ENCODE measurements at places on chromosomes 7 and 10.

DNA sequence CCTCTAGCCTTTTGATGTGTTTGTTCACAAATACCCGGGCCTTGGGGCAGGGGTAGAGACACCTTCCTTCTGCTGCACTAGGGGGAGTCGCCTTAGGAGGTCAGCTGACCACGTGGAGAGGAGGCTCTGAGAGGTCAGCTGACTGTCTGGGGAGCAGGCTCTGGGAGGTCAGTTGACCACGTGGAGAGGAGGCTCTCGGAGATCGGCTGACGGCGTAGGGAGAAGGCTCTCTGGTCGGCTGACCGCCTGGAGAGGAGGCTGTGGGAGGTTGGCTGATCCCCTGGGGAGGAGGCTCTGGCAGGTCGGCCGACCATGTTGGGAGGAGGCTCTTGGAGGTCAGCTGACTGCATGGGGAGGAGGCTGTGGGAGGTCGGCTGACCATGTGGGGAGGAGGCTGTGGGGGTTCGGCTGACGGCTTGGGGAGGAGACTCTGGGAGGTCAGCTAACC, 59.6 kb upstream of the LYZL1 start:
- DNase-seq: no peak

GRCh38 chr10:128747582-128748346, 621.5 kb upstream of the MKI67 start:
- DNase-seq: no peak

- DNase-seq: no peak
Observed at GRCh38 chr10:67648613-67649229, 47.3 kb downstream of the CTNNA3 start.

- no peak for DNase-seq
Observed at GRCh38 chr7:14583518-14583917, 319.0 kb downstream of the DGKB start.

DNA sequence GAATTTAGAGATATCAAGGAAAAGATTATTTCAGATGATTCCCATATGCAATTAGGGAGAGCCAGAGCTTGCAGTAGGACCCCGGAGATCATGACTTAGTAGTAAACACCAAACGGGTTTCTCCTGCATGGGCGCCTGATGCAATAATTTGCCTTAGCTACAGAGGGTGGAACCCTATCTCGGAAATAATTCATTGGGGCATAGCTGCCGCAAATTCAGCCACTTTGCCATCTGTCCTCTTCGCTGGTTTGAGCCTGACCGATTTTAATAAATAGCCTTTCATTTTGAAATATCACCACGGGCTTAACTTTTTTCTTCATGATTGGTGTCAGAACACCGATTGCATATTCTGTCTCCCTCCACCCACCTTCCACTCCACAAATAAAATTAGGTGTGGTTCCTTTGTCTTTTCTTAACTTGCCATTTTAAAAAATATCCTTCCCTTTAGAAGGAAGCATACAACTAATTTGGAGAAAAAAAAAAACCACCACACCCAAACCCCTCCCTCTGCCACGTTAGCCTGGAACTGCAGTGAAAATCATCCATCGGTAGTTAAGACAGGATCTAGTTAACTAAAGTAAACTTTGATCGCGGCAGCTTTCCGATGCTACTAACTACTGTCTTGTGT, 1.4 kb downstream of the GARS1 start:
- DNase-seq: no peak

DNA sequence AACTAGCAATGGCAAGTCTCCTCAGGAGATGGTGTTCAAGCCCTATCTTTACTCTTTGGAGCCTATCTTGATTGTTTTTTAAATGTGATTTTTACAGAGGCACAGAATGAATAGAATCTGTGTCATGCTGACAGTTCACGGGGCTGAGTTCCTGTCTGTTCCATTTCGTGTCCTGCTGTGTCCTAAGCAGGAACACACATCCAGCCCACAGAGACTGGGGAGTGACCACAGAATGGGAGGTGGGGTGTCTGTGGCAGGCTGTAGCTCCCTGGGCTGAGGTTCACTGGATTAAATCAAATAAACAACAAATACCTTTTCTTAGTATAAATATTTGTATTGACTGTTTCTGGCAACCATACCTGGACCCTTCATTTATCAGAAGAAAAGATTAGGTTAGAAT, 73.4 kb upstream of the CARD11 start:
- no peak for DNase-seq

DNA sequence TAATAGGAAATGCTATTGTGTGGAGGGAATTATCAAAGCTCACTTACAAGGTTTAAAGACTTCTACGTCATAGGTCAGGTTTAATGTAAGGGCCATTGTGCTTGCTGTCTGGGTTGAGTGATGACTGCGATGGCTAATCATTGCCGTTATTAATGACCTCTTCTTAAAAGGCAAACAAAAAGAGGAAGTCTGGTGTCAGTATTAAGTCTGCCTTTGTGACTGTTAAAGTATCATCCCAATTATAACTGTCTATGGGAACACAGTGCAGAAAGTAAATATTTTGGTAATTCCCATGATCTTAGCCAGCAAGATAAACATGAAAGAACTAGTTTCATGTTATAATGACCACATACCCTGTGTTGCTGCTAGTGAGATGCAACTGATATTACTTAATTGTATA, 382.4 kb downstream of the BBS9 start:
- no peak for DNase-seq

- DNase-seq: no peak
Observed at GRCh38 chr10:87729940-87730339, 70.3 kb downstream of the PAPSS2 start.

DNA sequence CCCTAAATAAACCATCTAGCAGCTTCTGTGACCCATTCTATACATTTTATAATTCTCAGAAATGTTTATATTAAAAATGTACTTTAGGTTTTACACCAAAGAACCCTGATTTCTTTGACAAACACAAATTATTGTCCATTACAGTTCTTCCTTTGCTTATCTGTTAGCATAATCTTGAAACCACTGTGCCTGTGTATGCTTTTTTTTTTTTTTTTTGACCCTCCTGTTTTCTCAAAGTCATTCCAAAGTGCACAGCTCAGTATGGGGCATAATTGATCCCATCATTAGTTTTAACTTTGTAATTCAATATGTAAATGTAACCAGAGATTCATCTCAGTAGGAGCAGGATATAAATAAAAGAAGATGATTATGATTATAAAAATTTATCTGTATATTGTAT, 229.3 kb downstream of the DGKB start:
- DNase-seq: no peak

DNA sequence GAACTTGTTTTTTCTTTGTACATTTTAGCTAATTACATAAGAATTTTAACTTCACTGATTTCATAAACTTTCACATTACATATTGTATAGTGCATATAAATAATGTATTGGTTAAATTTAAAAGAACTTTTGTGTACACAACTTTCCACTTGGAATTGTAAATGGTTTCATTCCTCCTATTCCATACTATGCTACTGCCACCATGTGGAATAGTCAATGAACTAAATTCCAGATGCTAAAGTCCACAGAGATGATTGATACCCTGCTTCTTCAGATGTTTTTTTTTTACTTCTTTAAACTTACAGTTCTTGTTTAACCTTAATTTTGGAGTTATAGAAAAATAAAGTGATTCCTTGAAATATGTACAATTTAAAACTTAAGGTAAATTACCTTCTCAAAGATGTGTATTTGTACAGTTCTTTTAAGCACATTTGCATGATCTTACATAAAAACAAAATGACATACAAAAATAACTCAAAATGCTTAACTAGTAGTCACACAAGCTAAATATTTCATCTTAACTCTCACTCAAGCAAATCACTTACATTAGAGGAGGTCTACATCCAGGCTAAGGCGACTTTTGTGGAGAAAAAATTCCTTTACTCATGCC, 247.6 kb upstream of the HGF start:
- no peak for DNase-seq

DNA sequence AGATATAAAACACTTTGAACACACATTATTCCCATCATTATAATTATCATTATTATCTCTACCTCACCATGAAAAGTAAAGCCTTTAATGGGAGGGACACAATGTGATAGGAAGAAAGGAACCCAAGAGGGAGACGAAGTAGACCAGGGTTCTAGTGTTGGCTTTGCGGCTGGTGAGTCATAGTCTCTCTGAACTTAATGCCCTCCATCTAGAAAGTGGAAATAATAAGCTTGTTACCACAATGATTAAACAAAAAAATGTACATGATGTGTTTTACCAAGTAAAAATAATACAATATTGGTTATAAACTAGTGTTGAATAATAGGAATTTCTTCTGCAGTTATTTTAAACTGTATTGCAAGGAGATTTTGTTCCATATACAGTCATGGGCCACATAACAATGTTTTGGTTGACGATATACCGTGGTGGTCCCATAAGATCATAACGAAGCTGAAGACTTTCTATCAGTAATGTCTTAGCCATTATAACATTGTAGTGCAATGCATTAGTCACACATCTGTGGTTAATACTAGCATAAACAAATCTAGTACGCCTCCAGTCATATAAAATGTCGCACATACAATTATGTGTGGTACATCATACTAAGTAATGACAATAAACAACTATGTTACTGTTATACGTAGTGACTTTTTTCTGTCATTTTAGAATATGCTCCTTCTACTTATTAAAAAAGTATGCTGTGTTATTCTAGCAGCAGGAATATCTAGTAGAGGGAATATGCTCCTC, 450.6 kb upstream of the SORCS1 start:
- DNase-seq: no peak

GRCh38 chr7:31647511-31647910, 39.5 kb upstream of the PPP1R17 start:
- DNase-seq: no peak
